T-cell (primary cell): ENCODE measurements at places on chromosomes 16 and 17. TPM values are rescaled to one million over a fixed set of nuclear protein-coding genes. Genes with fewer than 3 reads are reported as not detected.

GRCh38 chr17:73304971-73305812 is 6.6 kb downstream of the CDC42EP4 start:
- H3K27ac ChIP-seq, result no peak overlapping the region
- DNase-seq, result no peak
- H3K27me3 ChIP-seq, result peaks cover 41% of the 10 kb centered on the region
- H3K4me3 ChIP-seq, result no peak overlapping the region
- H3K36me3 ChIP-seq, result no peaks in the 10 kb centered on the region

DNA sequence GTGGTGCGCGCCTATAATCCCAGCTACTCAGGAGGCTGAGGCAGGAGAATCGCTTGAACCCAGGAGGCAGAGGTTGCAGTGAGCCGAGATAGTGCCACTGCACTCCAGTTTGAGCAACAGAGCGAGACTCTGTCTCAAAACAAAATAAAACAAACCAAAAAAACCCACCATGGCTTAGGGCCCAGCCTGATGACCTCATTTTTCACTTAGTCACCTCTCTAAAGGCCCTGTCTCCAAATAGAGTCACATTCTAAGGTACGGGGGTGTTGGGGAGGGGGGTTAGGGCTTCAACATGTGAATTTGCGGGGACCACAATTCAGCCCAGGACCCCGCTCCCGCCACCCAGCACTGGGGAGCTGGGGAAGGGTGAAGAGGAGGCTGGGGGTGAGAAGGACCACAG is 1.4 kb upstream of the STH start:
- peaks cover 1% of the 10 kb centered on the region for H3K4me1 ChIP-seq
- H3K27ac ChIP-seq, result no peak overlapping the region
- H3K36me3 ChIP-seq, result no peaks in the 10 kb centered on the region
- H3K27me3 ChIP-seq, result peaks cover 6% of the 10 kb centered on the region
- H3K4me3 ChIP-seq, result no peak overlapping the region

DNA sequence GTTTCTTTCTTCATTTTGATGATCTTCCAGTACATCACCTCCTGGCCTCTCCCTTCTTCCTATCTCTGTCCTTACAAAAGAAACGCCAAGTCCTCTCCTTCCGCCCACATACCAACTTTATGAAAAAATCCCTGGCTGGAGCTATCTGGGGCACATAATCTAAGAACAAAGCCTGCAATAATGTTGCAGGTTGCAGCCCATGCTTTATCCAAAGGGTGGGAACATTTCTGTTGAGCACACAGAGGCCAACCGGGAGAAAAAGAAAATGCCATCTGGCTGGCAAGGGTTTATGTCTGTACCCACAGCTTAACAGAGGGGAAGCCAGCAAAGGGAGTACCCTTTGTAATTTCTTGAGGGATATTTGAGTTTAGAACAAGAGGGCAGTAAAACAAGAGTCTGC is 409.6 kb downstream of the SOX9 start:
- DNase-seq, result no peak
- H3K27ac ChIP-seq, result no peak overlapping the region
- peaks cover 2% of the 10 kb centered on the region for H3K27me3 ChIP-seq
- H3K4me1 ChIP-seq, result no peaks in the 10 kb centered on the region
- H3K36me3 ChIP-seq, result no peaks in the 10 kb centered on the region
- no peak overlapping the region for H3K4me3 ChIP-seq

GRCh38 chr17:30954046-30954830 is 16.6 kb upstream of the RNF135 start:
- peaks cover 2% of the 10 kb centered on the region for H3K27me3 ChIP-seq
- H3K27ac ChIP-seq, result no peak overlapping the region
- H3K36me3 ChIP-seq, result no peaks in the 10 kb centered on the region
- no peak for DNase-seq

DNA sequence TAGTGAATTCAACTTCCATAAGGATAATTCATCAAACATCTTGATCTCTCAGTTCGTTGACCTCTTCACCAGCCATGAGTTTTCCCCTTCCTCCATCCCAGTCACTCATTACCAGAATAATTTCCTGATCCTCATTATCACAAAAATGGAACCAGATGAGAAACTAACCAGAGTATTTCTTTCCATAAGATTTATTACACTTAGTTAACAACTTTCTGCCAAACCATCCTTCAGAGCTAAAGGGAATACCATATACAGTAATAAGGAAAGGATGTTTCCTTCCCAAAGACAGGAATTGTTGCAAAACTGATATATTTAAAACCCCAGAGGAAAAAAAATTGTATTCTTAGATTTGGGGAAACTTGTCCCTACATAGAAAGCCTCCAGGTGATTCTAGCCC is 8.6 kb downstream of the KRTAP29-1 start:
- H3K27ac ChIP-seq, result no peak overlapping the region
- no peaks in the 10 kb centered on the region for H3K36me3 ChIP-seq

DNA sequence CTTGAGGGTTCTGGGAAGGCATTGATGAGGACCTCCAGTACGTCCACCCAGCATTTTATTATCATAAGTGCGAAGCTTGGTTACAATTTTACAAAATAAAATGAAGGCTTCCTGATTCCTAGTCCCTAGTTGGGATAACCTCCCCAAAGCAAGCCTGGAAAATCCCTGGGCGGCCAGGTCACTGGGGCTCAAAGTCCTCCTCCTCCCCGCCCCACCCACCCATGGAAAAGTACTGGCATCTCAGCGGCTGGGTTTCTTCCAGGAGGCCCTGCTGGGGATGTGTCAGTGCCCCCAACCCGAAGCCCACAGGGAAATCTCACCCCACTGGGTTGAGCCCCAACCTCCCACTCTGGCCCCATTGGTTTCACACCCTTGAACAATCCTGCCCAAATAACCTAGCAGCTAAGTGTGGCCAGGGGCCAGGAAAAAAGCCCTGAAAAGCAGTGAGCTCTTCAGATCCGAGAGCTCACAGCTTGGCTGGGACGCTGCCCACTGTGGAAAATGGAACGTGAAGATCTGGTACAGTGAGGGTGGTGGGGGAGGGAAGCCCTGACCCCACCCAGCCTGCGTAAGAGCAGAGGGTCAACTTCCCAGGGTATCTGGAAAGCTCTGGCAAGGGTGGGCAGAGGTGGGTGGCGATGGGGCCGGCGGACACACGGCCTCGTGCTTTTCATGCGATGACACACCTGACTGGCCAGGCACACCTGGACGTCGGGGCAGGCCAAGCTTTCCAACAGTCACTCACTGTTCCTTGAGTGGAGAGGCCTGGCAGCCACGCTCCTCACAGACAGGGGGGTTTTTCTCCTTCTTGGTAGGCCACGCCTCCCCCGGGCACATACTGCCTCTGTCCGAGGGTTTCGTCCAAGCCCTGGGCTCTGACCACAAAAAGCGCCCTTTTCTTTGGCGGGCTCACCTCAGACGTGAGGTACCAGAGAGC is 324.5 kb downstream of the SOX9 start:
- no peaks in the 10 kb centered on the region for H3K4me1 ChIP-seq
- DNase-seq, result no peak
- H3K27me3 ChIP-seq, result peaks cover 11% of the 10 kb centered on the region
- H3K4me3 ChIP-seq, result no peak overlapping the region
- H3K27ac ChIP-seq, result no peak overlapping the region

DNA sequence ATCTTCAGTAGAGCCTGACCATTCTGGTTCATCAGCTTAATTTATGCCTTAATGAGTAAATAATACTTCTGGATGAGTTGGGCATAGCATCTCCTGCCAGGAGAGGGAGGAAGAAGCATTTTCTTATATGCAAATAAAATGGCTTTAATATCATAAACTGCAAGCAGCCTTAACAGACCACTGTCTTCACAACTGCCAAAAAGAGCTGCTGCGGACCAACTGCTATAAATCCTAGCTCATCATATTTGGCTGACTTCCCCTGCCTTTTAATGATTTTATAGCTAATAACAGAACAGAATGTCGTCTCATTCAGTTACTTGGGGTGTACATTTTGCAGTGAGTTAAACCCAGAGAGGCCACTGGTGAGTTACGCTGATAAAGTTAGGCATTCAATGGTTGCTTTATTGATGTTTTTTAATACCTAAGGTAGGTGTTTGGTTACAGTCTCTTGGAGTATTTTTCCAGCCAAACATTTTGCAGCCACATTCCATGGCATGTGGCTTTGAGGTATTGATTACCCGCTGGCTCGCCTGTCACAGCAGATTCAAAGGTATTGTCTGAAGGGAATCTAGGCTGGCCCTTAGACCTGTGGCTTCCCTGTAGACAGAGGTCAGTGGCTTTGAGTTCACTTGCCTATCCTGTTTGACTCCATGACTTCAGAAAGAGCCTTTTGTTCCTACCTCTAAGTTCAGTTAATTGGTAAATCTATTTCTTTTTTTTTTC is 16.4 kb downstream of the FAM20A start:
- no peak overlapping the region for H3K27ac ChIP-seq
- no peak for DNase-seq
- H3K27me3 ChIP-seq, result no peaks in the 10 kb centered on the region
- H3K36me3 ChIP-seq, result no peaks in the 10 kb centered on the region
- H3K4me1 ChIP-seq, result no peaks in the 10 kb centered on the region

The KRTAP1-1 gene
- total RNA-seq, result not detected

The CACNA1G gene
- not detected for total RNA-seq

The TPSG1 gene
- total RNA-seq, result not detected

The PRAC2 gene
- not detected for total RNA-seq

The PRDM7 gene
- total RNA-seq, result not detected

The KRTAP2-2 gene
- total RNA-seq, result not detected

The NDE1 gene
- total RNA-seq, result 101 TPM

The ENPP7 gene
- 0.15 TPM for total RNA-seq

The C1QTNF1 gene
- total RNA-seq, result 0.16 TPM
